Stimulated activated CD8-positive, alpha-beta memory T cell treated with anti-CD3 and anti-CD28 coated beads, Interleukin-15, amount 100 ng/mL, for 24 hours (primary cell): ENCODE measurements at places on chromosomes 12 and 14.

- DNase-seq = no peak
Measured at GRCh38 chr14:67002994-67003753, 186.1 kb upstream of the GARIN2 start.

- no peak for DNase-seq
Measured at GRCh38 chr12:87920139-87920538, 109.1 kb downstream of the C12orf50 start.

DNA sequence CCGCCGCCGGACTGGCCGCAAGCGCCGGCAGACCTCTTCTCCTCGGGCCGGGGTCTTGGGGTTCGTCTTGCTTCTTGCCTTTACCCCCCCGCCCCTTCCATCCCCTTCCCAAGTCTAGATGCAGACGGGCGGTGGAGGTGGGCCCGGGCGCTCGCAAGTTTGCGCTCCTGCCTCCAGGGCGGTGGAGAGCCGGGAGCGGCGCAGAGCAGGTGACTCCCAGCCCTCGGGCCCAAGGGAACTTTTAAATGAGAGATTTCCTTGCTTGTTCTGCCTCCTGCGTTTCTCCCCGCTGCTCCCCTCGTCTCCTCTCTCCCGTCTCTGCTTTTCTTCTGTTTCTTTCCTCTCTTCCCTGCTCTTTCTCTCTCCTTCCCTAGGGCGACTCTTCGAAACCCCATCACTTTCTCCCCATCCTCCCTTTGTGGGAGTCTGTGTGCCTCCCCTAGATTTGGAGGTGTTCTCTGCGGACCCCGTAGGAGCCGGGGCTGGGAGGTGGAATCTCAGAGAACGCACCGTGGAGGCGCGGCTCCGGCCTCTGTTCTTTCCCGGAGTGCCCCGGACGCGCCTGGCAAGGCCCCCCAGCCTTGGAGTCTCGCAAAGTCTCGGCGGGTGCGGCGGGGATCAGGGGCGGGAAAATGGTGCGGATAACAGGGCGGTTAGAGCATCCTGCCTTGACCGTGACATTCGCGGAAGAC lies 114.7 kb upstream of the MYL2 start:
- DNase-seq = no peak

DNA sequence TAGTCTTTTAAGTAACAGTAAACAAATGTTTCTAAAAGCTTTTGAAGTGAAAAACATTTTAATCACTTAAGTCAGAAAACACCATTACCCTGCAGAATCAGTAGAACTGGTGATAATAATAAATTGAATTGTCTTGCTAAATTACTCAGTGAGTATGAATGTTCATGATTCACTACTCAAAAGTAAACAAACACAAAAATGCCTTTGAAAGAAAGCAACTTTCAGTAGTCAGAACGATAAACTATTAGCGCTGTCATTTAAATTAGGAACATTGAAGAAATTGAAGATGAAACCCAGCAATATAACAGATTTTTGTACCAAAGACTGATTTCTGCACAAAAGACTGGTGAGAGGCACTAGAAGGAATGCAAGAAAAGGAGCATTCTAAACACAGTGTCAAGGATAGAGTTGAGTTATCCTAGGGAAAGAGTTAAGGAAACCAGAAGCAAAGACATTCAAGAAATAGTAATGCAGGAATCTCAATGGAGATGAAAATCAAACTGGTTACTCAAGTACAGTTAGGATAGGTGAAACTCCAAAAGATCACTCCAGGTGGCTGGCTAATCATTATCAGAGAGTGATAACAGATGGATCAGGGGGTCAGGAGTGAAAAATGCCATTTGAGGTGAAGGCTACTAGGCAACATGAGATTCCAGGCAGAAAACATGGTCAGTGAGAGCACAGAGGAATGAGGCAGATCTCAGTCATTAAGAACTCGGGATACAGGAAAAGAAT lies 77.4 kb upstream of the ALG10 start:
- DNase-seq = no peak

GRCh38 chr12:104374071-104374470 lies 70.5 kb downstream of the EID3 start:
- no peak for DNase-seq

GRCh38 chr14:85764822-85765221 lies 234.9 kb downstream of the FLRT2 start:
- DNase-seq = no peak

GRCh38 chr12:10362325-10362724 lies 27.5 kb downstream of the KLRK1 start:
- no peak for DNase-seq
